ENCODE measurements at places on chromosomes 4 and X.

DNA sequence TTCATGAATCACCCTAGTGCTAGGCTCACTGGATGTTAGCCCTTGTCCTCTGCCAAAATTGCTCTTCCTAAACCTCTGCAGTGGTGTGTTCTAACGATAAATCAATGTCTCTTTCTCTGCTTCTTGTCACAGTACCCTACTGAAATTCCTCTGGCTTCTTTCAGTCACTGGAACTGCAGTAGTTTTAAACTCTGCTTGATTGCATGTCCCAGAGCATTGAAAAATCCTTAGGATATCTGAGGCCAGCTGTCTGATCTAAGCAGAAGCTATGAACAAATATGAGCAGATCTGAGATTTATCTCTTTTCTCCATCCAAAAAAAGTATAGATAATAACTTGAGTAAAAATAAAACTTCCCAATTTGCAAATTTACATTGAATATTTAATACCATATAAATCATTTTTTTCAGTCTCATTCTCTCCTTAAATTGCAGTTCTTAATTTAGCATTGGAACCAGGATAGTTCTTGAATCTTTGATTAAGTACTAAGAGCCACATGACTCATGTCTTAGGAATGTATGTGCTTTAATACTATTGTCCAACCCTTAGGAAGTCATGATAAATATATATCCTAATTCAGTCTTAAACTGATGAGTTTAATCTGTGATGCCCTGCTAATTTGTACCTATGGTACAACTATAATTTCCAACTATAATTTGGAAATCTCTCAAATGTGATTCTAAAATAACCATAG is 169.7 kb downstream of the PDHA2 start:
- DNase-seq: no peak

- DNase-seq: no peak
Observed at GRCh38 chr4:40607221-40607620, 22.4 kb downstream of the RBM47 start.

- DNase-seq: no peak
Observed at GRCh38 chr4:73259571-73260090, 1.0 kb upstream of the ANKRD17 start.

DNA sequence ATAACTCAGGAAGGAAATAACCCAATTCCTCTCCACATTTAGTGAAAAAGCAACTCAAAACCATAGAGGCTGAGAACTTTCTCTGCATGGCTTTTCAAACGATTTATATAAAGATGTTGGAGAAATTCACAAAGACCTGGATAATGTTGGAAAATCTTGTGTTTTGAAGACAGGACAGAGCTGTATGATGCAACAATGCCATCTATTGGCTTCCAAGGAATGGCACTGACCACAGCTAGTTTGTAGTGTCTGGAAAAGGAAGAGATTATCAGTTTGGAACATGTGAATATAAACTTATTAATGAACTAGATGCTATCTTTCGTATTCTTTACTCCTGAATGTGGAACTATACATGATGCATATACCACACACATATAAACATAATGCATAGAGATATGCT is 503.6 kb downstream of the IL1RAPL1 start:
- DNase-seq: no peak

GRCh38 chr4:62328526-62328925 is 1128.4 kb downstream of the ADGRL3 start:
- DNase-seq: no peak

DNA sequence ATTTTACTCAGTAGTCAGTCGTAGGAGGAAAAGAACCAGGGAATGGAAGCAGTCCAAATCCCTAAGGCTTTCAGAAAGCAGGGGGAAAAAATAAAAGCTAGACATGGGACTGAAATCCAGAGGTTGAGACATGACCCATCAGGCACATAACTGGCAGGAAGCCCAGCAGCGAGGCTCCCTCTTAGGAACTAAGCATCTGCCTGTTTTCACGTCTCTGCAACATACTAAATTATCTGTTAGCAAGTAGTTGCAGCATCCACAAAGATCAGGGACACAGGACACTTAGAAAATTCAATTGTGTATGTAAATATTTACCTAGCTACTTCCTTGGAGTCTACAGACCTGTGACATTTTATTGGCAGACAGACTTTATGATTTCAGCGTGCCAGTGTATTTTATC is 118.0 kb upstream of the EDNRA start:
- no peak for DNase-seq

DNA sequence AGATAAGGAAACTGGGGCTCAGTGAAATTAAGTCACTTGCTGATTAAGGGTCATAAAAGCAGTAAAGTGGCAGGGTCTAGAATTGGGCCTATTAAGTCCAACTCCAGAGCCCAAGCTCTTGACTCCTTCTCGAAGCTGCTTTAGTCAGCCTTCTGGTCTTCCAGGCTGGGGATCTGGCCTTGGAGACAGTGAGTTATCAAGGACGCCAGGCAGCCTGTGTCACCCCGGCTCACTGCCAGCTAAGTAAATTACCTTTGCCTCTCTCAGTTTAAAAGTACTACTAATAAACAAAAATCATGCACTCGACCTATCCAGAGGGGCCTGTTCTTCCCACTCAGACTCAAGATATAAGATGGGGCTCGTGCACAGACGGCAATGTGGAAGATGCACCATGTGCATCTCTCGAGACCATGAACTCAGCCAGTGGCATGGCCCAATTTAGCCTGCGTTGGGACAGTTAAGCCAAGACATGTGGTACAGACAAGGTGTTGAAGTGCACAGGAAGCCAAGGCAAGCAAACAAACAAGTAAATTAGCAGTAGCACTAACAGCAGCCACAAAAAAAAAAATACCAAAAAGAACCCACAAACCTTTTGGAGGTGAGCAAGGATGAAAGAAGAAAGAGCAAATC is 62.0 kb upstream of the MAP3K15 start:
- no peak for DNase-seq

GRCh38 chr4:3293401-3294391 is 875 bp downstream of the RGS12 start:
- DNase-seq: no peak

GRCh38 chr4:169458575-169458974 is 153.8 kb downstream of the NEK1 start:
- DNase-seq: no peak

GRCh38 chrX:24468245-24468644 is 3.2 kb downstream of the PDK3 start:
- no peak for DNase-seq

DNA sequence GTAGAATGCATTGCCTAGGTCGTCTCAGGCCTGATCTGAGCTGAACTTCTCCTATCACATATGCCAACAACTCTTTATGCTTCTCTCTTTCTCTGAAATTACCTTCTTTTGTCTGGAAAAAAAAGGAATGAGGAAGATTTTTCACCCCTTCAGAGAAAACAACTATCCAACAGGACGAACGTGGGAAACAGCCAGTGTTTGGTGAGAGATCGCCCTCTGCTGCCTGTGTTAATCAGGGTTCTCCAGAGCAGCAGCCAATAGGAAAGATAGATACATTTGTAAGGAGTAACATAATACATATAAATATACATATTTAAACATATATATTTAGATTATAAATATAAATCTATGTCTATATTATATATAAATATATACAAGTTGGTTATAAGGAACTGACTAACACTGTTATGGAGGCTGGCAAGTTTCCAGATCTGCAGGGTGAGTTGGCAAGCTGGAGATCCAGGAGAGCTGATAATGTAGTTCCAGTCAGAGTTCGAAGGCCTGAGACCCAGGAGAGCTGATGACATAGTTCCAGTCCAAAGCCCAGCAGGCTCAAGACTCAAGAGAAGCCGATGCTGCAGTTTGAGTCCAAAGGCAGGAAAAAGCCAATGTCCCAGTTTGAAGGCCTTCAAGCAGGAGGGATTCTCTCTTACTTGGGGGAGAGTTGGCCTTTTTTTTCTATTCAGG is 13.3 kb downstream of the CETN2 start:
- peak; percentile 29 for DNase-seq

DNA sequence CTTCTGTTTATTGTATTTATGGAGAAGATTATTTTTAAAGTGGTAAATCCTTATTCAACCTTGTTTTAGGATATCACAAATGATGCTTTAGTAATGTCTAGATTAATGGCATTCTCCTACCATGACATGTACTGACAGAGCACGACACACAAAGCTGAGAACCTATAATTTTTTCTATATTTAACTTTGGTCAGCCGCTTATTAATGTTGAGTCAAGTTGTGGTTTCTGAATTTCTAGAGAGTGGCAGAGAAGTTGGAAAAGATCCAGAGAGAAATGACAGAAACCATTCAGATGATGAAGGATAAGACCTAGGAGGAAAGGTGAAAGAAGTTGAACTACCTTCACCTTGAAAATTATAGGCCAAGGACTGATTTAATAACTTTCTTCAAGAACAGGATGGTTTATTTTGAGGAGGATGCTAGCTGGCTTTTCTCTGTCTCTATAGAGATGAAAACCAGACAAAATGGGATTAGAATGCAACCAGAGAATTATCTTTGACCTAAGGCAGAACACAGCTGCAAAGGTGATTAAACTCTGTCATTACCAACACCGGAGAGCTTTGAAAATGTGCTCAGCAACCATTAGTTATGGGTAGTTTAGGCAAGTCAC is 62.6 kb upstream of the TSPAN5 start:
- DNase-seq: no peak

Measured in retina (tissue), 1 donor.